ENCODE measurements at places on chromosomes 4 and X.

- ATAC-seq: peak; percentile 34
These were observed 159.7 kb upstream of the ATP6AP2 start for GRCh38 chrX:40420899-40421729.

- ATAC-seq: no peak
These were observed 168.9 kb downstream of the HS3ST1 start for GRCh38 chr4:11259837-11260236.

GRCh38 chr4:6465955-6466354 is 6.5 kb downstream of the PPP2R2C start:
- ATAC-seq: no peak

DNA sequence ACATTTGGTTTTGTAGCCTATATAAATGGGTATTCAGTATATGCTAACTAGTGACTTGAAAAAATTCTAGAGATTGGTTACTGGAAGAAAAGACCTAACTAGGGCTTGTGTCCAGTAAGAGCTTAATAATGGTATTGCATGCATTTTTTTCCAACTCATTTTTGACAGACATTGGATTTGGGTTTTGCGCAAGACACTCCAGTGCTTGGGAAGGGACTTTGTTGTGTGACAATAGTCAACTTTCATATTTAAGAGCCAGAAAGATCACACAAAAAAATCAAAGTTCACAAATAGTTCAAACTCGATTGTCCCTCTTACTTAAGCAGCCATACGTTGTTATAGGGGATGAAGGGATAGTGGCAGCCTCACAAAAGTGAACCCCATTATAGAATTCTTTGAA is 1.2 kb upstream of the HSD17B11 start:
- no peak for ATAC-seq

- ATAC-seq: no peak
These were observed 33.4 kb downstream of the ADGRA3 start for GRCh38 chr4:22482250-22483127.

DNA sequence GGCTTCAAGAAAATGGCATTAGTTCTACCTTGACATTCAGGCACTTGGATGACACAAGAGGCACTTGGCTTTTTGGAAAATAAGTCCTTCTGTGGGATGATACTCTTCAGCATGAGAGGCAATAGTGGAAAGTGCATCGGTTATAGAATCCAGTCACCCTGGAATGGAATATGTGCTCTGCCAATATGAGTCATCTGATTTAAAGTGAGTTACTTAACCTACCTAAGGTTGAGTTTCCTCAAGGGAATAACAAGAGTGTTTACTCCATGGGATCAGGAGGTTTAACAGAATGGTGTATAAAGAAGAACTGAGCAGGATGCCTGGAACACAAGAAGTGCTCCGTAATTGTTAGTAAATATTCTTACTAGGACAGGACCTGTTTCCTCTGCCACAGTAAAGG is 10.7 kb downstream of the SLC39A8 start:
- ATAC-seq: no peak

DNA sequence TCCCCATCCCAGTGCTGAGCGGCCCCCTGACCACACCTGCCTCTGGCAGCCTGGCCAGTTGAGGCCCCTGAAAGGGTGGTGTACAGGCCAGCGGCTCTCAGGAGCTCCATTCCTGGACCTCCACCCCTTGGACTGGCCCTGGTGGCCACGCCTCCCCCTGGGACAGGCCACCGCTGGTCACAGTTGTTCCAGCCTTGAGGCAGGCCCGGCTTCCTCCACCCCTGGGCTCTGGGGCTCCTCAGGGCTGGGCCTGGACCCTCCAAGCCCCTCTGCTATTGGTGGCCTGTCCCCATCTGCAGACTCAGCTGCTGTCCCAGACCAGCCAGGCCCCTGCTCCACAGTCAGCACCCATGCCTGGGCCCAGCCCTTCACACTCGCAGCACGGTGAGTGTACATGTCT is 93.2 kb upstream of the NKX1-1 start:
- no peak for ATAC-seq

- no peak for ATAC-seq
These were observed 146.3 kb downstream of the SHROOM3 start for GRCh38 chr4:76581077-76581962.

- ATAC-seq: no peak
These were observed 11.7 kb downstream of the OTUD5 start for GRCh38 chrX:48945517-48946348.

DNA sequence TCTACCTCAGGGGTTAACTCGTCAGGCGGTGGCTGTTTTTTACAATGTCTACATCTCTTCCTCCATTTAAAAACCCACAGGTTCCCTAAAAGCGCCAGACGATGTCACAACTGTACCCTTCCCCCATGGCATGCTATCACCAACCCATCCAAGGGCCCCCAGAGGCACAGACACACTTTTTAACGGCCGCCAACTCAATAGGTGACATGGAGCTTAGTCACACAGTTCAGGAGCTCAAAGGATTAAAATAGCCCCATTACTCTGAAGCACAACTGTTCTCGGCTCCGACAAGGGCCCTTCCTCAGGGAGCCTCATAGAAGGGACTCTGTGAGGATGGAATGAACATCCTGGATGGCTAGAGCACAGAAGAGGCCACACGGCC is 12.4 kb downstream of the SH3KBP1 start:
- ATAC-seq: peak; percentile 34

GRCh38 chr4:56575820-56576429 is 70.3 kb downstream of the ARL9 start:
- no peak for ATAC-seq

DNA sequence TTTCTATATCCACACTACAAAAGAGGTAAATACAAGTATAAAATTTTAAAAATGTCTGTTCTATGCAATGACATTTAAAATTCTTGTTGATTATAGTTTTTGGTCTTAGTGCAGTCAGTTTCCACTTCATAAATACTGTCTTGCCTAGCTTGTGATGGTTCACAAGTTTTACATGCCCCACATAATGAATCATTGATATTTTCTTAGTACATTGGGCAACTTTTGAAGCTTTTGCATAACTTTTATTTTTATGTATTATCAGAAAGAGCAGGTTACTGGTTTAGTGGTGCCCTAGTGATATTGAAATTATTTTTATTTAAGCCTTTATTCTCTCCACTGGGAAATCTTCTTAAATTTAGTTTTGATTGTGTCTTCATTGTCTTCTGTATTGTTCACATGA is 388.0 kb downstream of the CCSER1 start:
- no peak for ATAC-seq

- ATAC-seq: no peak
These were observed 407.3 kb downstream of the MAPK10 start for GRCh38 chr4:85952528-85952927.

GRCh38 chrX:42119076-42119475 is 195.7 kb upstream of the CASK start:
- no peak for ATAC-seq

GRCh38 chr4:67746797-67747495 is 7.2 kb downstream of the GNRHR start:
- ATAC-seq: peak; percentile 29

DNA sequence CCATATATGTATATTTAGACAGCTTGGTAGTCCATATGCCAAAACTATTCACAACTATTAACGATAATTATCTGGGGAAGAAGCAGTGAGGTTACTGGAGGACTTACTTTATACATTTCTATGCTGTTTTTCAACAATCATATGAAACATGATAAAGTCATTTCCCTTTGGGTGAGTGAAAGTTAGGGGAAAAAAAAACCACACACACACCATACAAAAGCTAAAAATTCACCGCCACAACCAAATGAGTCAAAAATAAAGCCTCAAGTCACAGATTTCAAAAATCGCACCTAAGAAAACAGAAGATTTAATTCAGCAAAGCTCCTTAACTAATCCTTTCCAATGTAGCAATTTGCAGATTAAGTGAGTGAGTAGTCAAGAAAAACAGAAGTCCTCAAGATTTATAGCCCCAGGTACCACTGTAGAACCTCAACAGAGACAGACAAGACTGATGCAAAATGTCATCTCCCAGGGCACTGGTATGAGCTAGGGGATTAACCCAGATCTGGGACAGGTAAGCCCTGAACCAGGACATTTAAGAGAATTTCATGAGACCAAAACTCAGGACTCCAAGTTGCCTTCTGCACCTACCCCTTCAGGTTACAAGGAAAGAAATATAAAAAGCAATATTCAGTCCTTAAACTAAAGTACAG is 35.1 kb downstream of the SYTL4 start:
- ATAC-seq: no peak

GRCh38 chr4:15689540-15689939 is 7.9 kb downstream of the FAM200B start:
- ATAC-seq: no peak

DNA sequence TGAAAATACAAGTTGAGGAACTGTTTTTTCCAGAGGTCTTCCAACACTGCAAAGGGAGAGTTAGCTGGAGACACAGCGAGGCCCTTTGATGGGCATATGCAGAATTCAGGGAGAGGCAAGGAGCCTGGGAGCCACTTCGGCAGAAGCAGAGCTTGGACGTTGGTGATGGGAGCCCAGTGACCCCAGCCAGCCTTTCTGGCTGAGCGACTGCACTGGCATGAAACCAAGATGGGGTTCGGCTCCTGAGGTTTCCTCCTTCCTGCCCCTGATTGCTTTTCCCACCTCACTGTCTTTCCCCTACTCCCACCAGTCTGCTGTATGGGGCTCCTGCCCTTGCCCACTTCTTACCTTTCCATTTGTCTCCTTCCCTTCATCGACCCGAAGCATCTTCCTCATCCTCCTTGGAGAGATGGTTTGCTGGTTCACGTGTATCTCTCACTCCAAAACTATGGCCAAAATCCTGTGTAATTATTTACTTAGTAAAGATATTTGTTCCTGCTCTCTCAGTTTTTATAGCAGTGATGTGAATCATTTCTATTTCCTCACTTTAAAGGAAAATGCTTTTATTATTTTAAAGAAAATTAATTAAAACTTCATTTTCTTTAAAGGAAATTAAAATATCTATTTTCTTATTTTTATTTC is 100.5 kb downstream of the NFKB1 start:
- no peak for ATAC-seq

DNA sequence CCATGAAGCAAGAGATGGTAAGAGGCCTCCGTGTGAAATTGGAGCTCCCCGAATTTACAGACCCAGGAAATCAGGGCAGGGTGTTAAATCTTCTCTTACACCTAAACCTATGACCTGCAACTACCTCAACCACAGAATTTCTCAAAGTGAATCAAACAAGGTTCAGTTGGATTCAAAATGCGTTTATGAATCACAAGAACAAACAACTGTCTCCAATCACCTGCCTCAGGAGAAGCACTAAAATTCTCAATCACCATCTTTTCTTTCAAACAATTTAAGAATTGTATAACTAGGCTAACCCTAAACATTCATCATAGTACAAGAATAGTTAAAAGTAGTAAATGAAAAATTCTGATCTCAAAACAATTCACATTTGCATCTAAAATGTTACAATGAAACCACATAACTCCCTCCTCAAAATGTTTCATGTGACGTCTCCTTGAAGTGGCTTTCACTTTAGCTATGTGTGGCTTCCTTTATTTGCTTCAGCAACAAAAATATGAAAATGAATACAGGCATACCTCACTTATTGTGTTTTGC is 19.2 kb downstream of the PPP3CA start:
- peak; percentile 93 for ATAC-seq

DNA sequence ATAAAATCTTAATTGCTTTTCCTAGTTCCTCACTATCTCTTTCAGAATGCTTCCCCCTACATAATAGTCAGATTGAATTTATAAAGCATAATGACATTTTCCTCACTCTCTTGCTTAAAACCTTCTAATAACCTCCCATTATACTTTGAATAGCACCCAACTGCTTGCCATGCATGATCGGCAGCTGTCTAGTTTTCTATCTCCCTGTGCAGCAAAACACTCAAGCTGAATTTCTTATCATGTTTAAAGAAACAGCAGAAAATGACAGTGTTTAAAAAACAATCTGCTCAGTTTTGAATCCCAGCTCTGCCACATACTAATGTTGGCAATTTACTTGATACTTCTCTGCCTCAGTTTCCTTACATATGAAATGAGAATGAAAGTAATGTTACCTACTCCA is 947.1 kb upstream of the HS3ST1 start:
- no peak for ATAC-seq

DNA sequence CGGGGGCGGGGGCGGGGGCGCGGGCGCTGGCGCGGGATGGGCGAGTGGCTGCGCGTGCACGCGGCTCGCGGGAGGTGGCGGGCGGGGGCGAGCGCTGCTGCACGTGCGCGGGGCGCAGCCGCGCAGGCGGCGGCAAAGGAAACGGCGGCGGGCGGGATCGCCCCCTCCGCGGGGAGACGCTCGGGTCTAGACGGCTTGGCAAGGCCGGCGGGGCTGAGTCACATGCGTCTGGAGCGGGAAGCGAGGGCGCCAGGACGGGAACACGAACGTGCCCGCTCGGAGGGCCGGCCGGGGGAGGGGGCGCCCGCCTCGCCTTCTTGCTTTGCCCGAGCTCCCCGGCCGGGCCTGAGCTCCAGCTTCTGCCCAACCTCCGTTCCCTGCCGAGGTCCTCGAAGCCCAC is 4.3 kb upstream of the HAUS7 start:
- ATAC-seq: no peak

GRCh38 chrX:31449965-31450364 is 378.1 kb upstream of the FTHL17 start:
- ATAC-seq: no peak

GRCh38 chr4:59222221-59222620 is 1977.9 kb upstream of the ADGRL3 start:
- no peak for ATAC-seq

DNA sequence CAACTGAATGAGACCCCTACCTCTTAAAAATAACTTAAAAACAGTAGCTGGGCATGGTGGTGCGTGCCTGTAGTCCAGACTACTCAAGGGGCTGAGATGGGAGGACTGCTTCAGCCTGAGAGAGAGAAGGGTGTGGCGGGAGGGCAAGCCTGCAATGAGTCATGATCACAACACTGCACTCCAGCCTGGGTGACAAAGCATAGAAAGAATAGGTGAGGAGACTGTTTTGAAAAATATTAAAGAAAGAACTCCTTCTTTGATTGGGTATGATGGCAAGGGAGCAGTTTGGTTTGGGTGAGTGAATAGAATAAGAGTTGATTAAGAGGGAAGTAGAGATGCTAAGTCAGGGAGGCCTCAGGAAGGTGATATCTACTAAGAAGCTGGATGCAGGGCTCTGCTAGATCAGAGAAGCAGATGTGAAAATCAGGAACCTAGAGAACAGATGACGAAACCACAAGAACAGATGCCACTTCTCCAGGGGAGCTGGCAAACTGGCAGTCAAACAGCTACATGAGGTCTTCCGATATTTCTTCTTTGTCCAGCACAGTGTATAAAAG is 318.6 kb downstream of the OPHN1 start:
- ATAC-seq: no peak

DNA sequence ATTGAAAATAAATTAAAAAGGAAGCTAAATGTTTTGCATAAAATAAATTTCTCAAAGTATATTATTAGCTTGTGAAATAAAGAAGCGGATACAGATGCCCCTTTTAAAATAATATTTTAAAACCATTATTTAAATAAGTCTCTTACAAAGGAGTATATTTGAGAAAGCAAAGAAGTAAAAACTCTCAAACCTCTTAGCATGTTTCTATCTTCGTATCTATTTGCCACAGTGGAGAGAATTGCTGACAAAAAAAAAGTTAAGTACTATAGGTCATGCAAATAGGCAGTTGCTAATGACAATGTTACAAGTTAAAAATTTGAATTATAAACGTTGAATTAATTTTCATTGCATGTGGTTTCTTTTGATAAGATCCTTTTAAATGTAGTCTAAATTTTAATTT is 44.5 kb upstream of the PDGFRA start:
- no peak for ATAC-seq

- no peak for ATAC-seq
These were observed 10.1 kb downstream of the HS3ST1 start for GRCh38 chr4:11418610-11419009.

GRCh38 chrX:72305286-72306084 is at the start of gene CITED1:
CITED1 (minus strand) TSS chrX:72305914; CDS start chrX:72302869, 3,045 bp downstream.
- peak; percentile 32 for ATAC-seq

- no peak for ATAC-seq
These were observed 11.3 kb upstream of the GLUD2 start for GRCh38 chrX:121036137-121036536.
